Smooth muscle cell of the pulmonary artery (primary cell): ENCODE measurements at places on chromosomes 4 and X. TPM values are rescaled to one million over a fixed set of nuclear protein-coding genes. Genes with fewer than 3 reads are reported as not detected.

SLC25A5 gene
- 113 and 114 TPM in 2 replicates for total RNA-seq

ARX gene
- total RNA-seq, result not detected in 2 replicates

NPY5R gene
- total RNA-seq, result 0.10 and 1.3 TPM in 2 replicates

STARD8 gene
- 1.6 and 3.1 TPM in 2 replicates for total RNA-seq

USP17L21 gene
- not detected in 2 replicates for total RNA-seq

AMBN gene
- total RNA-seq, result not detected in 2 replicates

PABPC1L2A gene
- total RNA-seq, result not detected in 2 replicates

H2BW2 gene
- not detected in 2 replicates for total RNA-seq

DOK7 gene
- 0.07 and 0.20 TPM in 2 replicates for total RNA-seq

GSTCD gene
- 8.3 and 9.4 TPM in 2 replicates for total RNA-seq

PNMA6F gene
- total RNA-seq, result not detected in 2 replicates

SLC10A4 gene
- total RNA-seq, result 0.07 TPM in 1 of 2 replicates, not detected in the other

BEND2 gene
- not detected in 2 replicates for total RNA-seq

TCEAL6 gene
- total RNA-seq, result not detected in 2 replicates

VCX3A gene
- not detected in 2 replicates for total RNA-seq

CACNA1F gene
- not detected in 2 replicates for total RNA-seq

ARMCX1 gene
- total RNA-seq, result 40.6 and 51.0 TPM in 2 replicates

TMEM35A gene
- total RNA-seq, result 5.5 and 7.2 TPM in 2 replicates

C4orf54 gene
- not detected in 2 replicates for total RNA-seq

FOXO4 gene
- total RNA-seq, result 6.1 and 9.6 TPM in 2 replicates

ERAS gene
- 0.13 TPM in 1 of 2 replicates, not detected in the other for total RNA-seq

KLHL13 gene
- 8.6 and 10.6 TPM in 2 replicates for total RNA-seq

UNC5C gene
- 3.5 and 10.1 TPM in 2 replicates for total RNA-seq

LCORL gene
- 6.7 and 7.6 TPM in 2 replicates for total RNA-seq

DCAF12L2 gene
- 0.07 and 0.13 TPM in 2 replicates for total RNA-seq

ADH7 gene
- not detected in 2 replicates for total RNA-seq

C4orf50 gene
- total RNA-seq, result under 0.01 TPM in 1 of 2 replicates, not detected in the other

TMEM144 gene
- 4.9 and 6.7 TPM in 2 replicates for total RNA-seq

YY2 gene
- 3.4 and 4.0 TPM in 2 replicates for total RNA-seq

ZNF732 gene
- 0.10 and 0.13 TPM in 2 replicates for total RNA-seq

VSIG1 gene
- 0.07 and 0.20 TPM in 2 replicates for total RNA-seq

TLR2 gene
- 0.07 and 0.66 TPM in 2 replicates for total RNA-seq

BBS12 gene
- total RNA-seq, result 4.7 and 7.9 TPM in 2 replicates

ELOVL6 gene
- total RNA-seq, result 14.2 and 14.5 TPM in 2 replicates

FAM13A gene
- 19.4 and 43.9 TPM in 2 replicates for total RNA-seq

GABRE gene
- 23.5 and 33.6 TPM in 2 replicates for total RNA-seq
